NCI-H2171 (cell line): ENCODE measurements at places on chromosomes 4 and X.

- no peak for DNase-seq
These were observed 156.2 kb upstream of the SLC7A11 start for GRCh38 chr4:138398322-138398721.

DNA sequence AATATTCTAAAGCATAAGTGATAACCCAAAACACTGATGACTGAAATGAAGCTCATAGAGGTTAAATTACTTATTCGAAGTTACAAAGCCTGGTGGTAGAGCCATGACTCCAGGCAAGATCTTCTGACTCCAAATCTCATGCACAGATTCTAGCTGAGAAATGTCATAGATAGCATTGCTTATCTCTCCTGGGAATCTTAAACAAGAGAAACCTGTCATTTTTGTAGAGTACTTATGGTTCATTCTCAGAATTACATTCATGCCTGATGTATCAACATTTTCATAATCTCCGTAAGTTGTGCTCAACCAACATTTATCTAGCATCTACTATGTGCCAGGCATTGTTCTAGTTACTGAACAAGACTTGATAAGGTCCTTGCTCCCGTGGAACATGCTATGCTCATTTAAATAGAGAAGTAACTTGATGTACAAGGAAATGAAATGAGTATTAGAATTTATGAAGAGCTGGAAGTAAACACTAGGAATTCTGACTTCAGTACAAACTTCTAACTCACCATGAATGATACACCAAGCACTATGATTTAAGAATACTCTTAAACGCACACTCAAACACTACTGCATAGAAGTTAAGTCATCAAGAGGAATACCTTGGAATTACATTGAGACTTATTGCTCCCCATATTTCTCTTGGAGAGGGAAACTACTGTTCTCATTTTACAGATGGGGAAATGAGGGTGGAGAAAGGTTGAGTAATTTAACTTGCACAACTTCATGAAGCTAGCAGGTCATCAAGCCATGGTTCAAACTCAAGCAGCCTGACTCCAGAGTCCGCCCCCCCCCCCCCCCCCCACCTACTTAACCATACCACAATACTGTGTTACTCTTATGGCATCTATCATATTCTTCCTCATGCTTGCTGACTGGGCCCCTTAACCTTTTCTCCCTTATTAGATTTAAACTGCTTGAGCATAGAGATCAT, 45.4 kb downstream of the MBNL3 start:
- no peak for DNase-seq

DNA sequence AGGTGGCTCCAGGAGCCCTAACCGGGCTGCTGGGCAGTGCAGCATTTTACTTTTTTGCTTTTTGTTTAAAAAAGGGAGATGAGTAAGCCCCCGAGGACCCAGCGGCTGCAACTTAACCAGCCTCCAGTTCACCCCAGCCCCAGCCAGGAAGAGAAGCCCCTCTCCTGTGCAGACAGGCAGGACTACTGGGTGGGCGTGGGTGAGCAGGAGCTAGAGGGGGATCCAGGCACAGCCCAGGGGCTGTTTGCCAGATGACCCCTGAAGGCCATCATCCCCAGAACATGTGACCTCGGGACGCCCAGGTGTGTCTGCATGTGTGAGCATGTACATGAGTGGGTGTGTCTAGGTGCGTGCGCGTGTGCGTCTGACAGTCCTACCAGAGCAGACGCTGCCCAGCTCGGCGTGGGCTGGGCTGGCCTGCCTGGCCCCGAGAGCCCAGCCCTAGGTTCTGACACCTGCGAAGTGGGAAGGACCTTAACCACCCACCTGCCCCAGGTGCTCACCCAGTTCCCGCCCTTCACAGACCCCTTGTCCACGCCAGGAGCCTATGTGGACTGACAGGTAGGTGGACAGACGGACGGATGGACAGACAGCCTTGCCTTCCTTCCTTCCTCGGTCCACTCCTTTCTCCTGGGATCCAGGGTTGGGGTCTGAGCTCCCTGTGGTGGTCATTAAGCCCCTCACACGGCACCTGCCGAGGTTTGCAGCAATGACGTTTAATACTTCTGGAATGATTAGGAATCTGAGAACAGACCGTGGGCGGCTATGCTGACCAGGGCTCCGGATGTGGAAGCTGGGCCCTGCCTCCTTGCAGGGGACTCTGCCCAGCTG, 7.8 kb upstream of the HAUS3 start:
- no peak for DNase-seq

DNA sequence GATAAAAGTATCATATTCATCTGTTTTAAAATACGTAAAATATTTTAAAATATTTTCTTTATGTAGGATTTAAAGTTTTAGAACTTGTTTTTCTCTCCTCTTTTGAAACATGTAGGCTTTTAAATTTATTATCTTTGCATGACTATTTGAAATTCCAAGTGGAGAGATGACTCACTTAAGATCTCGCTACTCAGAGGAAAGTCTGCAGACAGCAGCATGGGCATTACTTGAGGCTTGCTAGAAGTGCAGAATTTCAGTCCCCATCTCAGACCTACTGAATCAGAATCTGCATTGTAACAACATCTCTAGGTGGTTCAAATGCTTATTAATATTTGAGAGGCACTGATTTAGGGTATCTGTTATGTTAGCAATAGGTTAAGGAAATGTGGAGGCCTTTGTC, 225.7 kb upstream of the ARX start:
- DNase-seq: no peak

DNA sequence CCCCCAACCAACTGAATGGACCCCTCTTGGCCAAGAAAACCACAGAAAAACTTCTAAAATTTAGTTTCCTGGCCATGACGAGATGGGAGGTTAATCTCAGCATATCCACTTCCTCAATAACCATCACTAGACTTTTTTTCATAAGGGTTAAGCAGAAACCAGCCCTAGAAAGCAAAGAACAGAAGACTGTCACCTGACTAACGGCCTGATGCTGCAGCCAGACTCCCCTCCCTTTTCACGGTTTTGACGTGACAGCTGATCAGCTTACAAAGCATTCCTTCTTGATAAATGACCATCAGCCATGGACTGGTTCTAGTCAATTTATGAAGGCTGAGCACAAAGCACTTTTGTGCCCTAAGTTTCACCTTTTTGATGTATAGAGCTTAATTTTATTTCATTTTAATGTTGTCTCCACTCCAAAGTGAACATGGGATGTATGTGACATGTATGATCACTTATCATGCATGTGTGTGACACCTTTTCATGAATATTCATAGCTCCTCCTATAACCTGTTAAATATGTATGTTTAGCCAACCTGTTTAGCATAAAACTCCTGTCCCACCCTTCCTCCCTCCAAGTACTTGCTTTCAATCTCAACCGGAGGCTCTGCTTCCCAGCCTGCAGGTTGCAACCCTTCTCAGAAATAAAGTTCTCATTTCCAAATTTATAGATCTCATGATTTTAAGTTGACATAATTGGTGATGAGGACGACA, 56.3 kb downstream of the SERTM2 start:
- no peak for DNase-seq

- DNase-seq: no peak
These were observed 3.9 kb downstream of the RPL10 start for GRCh38 chrX:154401918-154402621.

GRCh38 chr4:138259271-138259670, 17.1 kb upstream of the SLC7A11 start:
- no peak for DNase-seq

GRCh38 chr4:107835406-107835805, 10.7 kb downstream of the SGMS2 start:
- no peak for DNase-seq

GRCh38 chr4:121253961-121254360, 89.8 kb upstream of the TNIP3 start:
- no peak for DNase-seq

- DNase-seq: no peak
These were observed 120.3 kb downstream of the UNC5C start for GRCh38 chr4:95428291-95429070.

DNA sequence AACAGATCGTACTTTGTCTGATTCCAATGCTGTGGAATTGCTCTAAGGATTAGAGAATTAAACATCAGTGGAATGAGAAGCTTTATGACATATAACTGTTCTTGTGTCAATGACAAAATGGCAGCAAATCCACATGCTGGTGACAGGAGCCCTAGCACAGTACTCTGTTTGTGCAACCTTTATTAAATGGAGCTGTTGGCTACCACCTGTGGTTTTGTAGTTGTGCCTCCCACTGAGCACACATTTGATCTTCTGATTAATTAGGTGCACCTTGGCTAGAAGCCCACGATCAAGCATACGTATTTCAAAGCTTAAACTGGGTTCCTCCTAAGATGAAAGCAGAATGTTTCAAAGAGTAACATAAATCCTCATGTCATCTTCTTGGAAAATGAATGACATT, 394.0 kb upstream of the IGFBP7 start:
- DNase-seq: no peak
